ENCODE measurements at places on chromosomes 4 and X.

- no peak overlapping the region for H3K4me3 ChIP-seq
- no peak for DNase-seq
- H3K27me3 ChIP-seq: no peaks in the 10 kb centered on the region
- no peak overlapping the region for H3K27ac ChIP-seq
- H3K4me1 ChIP-seq: peaks cover 17% of the 10 kb centered on the region
Observed at GRCh38 chrX:74510401-74510800, 89.1 kb downstream of the SLC16A2 start.

- DNase-seq: peak; percentile 33
- H3K4me3 ChIP-seq: peak overlapping the region; percentile 93
- peaks cover 4% of the 10 kb centered on the region for H3K36me3 ChIP-seq
Observed at GRCh38 chr4:8439914-8440491, 520 bp downstream of the ACOX3 start.

- no peak overlapping the region for H3K4me3 ChIP-seq
- DNase-seq: no peak
- peaks cover 4% of the 10 kb centered on the region for H3K4me1 ChIP-seq
- no peaks in the 10 kb centered on the region for H3K27me3 ChIP-seq
- H3K27ac ChIP-seq: no peak overlapping the region
Observed at GRCh38 chr4:142353149-142353738, 492.9 kb downstream of the INPP4B start.

DNA sequence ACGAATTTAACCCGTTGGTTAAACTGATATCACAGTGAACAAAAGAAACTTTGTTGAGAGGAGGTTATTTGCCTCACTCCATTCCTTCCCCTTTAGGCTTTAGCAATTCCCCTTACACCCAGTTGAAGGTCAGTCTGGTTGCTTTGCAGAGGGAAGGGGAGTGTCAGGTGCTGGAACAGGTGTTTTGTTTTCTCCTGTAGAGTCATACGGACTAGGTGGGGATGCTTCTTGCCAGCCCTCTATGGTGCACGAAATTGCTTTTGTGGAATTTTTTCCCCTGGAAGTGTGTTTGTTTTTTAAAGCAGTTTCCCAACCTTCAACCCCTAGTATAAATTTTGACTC lies 33.1 kb downstream of the DLG3 start:
- no peak overlapping the region for H3K4me3 ChIP-seq
- H3K36me3 ChIP-seq: no peaks in the 10 kb centered on the region
- H3K4me1 ChIP-seq: peaks cover 12% of the 10 kb centered on the region
- H3K27me3 ChIP-seq: peaks cover 4% of the 10 kb centered on the region

DNA sequence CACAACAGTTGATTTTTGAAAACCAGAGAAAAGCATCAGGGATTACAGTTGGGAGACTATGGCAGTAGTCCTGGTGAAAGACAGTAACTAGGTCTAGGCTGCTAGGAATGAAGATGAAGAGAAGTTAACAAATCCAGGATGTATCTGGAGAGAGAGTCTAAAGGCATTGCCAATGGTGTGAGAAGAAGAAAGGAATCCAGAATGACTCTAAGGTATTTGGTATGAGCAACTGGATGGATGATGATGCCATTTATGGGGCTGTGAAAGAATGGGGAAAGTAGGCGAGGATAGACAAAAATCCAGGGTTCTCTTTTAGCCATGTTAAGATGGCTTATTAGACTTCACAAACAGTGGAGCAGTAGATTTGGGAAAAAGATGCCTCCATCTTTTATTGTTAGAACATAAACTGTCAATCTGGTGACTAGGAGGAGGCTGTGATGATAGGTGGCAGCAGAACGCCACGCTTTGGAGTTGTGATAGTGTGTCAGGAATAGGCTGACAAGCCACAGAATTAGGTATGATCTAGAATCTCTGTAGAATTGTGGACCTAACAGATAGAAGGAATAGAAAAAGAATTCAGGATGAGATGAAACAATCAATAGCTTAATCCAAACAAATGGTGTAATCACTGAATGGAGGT lies 27.3 kb upstream of the JADE1 start:
- no peak overlapping the region for H3K4me3 ChIP-seq
- peaks cover 9% of the 10 kb centered on the region for H3K27me3 ChIP-seq
- H3K4me1 ChIP-seq: no peaks in the 10 kb centered on the region
- DNase-seq: no peak

DNA sequence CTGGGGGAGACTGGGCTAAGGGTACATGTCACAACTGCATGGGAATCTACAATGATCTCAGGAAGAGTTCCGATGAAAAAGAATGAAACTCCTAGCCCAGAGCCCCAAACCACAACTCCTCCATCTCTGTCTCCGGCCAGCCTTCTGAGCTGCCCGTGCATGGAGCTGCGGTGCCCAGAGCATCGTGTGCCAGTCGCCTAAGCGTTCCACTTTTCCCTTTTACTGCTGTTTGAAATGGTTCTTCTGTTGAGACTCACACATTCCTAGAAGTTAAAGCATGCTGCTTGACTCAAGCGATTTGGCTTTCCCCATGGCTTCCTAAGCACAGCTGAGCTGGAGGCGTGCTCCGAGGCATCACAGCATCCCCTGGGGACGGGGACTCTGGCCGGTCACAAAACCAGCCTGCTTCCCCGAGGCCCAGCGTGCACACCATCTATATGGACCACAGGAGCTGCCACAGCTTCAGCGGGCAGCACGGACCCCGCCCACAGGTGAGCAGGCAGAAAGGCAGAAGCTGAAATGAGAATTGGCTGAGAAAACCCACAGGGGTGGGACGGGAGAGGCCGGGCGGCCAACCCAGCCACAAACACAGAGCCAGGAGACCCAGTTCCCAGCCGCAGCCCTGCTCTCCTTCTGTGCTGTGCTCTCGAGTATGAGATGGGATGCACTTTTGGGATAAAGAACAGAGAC lies 5.0 kb downstream of the CCNQ start:
- DNase-seq: no peak
- no peak overlapping the region for H3K4me3 ChIP-seq
- H3K36me3 ChIP-seq: peaks cover 10% of the 10 kb centered on the region
- H3K4me1 ChIP-seq: peaks cover 26% of the 10 kb centered on the region
- H3K27me3 ChIP-seq: no peaks in the 10 kb centered on the region

DNA sequence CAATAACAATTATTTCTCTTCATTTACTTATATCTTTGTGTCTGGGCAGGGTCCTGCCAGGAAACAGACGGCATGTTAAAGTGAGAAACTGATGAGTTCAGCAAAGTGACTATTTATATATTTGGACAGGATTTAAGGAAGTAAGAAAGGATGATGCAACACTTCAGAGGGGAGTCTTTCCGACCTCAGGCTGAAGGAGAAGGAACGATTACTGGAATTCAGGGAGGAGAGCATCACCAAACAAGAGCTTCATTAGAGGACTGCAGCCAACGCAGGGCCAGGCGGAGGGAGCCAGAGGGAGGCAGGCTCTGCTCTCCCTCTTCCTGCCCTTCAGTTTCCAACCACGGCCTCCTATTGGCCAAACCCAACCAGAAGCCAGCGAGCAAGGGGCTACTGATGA lies 1.5 kb upstream of the TLR7 start:
- H3K27ac ChIP-seq: no peak overlapping the region
- peaks cover 26% of the 10 kb centered on the region for H3K4me1 ChIP-seq
- H3K4me3 ChIP-seq: no peak overlapping the region
- no peak for DNase-seq

- H3K27me3 ChIP-seq: no peaks in the 10 kb centered on the region
- DNase-seq: no peak
- H3K4me1 ChIP-seq: peaks cover 27% of the 10 kb centered on the region
- H3K4me3 ChIP-seq: no peak overlapping the region
Observed at GRCh38 chr4:153148791-153149190, 55.5 kb upstream of the TRIM2 start.

DNA sequence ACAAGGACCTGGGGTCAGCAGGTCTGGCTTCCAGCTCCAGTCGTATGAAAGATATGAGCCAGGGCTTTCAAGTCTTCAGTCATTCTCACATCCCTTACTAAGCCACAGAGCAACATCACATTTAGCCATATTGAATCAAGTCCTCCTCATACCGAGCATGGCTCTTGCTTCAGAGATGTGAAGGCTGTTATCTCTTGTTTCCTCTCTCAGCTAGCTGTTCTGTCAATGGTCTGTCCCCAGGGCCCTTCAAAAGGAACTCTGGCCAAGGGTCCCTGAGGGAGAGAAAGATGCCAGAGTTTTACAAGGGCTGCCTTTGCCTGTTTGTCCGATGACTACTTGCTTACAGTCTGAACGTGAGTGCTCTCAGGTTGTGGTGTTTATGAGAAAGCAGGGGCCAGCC lies 30.5 kb downstream of the DOCK11 start:
- peak overlapping the region; percentile 95 for H3K27ac ChIP-seq
- DNase-seq: no peak
- peaks cover 12% of the 10 kb centered on the region for H3K36me3 ChIP-seq
- peak overlapping the region; percentile 39 for H3K4me3 ChIP-seq
- peaks cover 59% of the 10 kb centered on the region for H3K4me1 ChIP-seq
- no peaks in the 10 kb centered on the region for H3K27me3 ChIP-seq

DNA sequence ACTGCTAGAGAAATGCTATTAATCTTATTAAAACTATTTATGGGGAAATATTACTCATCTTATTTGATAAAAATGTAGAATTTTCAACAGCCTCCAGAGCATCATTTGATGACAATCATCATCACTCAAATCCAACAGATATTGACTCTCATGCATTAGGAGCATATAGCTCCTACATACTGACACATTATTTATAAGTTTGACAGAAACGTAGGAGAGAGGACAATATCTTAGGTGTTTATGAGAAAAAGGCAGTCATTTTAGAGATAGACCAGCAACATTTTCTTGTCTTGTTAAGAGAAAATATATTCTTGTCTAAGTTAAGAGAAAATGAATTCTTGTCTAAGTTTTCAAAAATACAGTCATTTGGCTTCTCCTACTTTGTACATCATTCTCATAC lies 2550.2 kb downstream of the PCDH7 start:
- H3K27ac ChIP-seq: no peak overlapping the region
- H3K4me1 ChIP-seq: no peaks in the 10 kb centered on the region
- H3K27me3 ChIP-seq: no peaks in the 10 kb centered on the region
- no peak for DNase-seq
- no peak overlapping the region for H3K4me3 ChIP-seq
- no peaks in the 10 kb centered on the region for H3K36me3 ChIP-seq

DNA sequence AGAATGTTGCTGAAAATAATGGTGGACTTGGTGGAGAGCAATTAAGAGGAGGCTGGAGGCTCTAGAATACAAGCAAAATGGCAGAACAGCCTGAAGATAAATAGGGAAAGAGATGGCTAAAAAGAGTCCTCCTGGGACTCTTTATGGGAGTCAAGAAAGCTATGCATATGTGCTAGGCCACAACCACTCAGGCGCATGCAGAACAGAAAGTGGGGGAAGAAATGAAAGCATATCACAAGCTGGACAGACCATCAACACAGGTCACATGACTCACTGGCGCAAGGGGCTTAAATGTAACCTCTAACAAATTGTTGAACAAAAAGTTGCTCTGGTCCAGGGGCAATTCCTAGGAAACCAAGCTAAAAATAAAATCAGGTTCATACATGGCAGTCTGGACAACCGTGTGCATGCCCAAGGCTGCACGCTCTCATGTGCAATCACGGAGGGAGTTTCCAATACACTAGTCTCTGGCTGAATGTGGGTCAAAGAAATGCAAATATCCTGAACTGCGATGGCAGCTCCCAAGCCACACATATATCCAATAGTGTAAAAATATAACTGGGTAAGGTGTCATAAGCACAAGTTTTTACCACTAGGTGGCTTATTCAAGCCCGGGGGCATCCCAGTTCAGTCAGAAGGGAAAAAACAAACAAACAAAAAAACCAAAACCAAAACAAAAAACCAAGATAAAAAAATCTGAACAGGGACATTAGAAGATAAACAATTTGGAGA lies 45.4 kb downstream of the ZNF711 start:
- H3K4me1 ChIP-seq: no peaks in the 10 kb centered on the region
- no peaks in the 10 kb centered on the region for H3K27me3 ChIP-seq
- no peak overlapping the region for H3K4me3 ChIP-seq
- no peak overlapping the region for H3K27ac ChIP-seq
- no peaks in the 10 kb centered on the region for H3K36me3 ChIP-seq

DNA sequence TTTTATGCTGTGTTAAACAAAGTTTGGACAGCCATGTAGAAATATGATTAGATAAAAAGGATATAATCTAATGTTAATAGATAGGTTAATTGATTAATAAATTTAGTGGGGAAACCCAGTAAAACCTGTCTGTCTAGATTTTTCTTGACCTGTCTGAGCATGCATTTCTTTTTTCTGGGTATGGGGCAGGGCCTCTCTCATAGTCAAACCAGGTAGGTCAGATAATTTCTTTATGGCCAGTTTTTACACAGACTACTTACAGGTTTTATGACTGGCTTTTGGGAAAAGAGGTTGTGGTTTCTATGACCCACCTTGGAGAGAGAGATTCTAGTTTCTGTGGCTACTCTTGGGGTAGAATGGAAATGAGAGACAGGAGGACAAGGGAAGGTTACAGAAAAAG lies 135.6 kb upstream of the EPHA5 start:
- H3K27ac ChIP-seq: no peak overlapping the region
- no peaks in the 10 kb centered on the region for H3K27me3 ChIP-seq
- H3K36me3 ChIP-seq: no peaks in the 10 kb centered on the region
- no peak overlapping the region for H3K4me3 ChIP-seq

- no peak overlapping the region for H3K27ac ChIP-seq
- no peak overlapping the region for H3K4me3 ChIP-seq
- no peaks in the 10 kb centered on the region for H3K4me1 ChIP-seq
- no peaks in the 10 kb centered on the region for H3K36me3 ChIP-seq
Observed at GRCh38 chr4:66991521-66991920, 553.8 kb downstream of the CENPC start.

GRCh38 chrX:47047989-47048388 lies 30.3 kb upstream of the RGN start:
- H3K27ac ChIP-seq: no peak overlapping the region
- peaks cover 24% of the 10 kb centered on the region for H3K36me3 ChIP-seq
- no peaks in the 10 kb centered on the region for H3K27me3 ChIP-seq
- H3K4me1 ChIP-seq: no peaks in the 10 kb centered on the region
- H3K4me3 ChIP-seq: no peak overlapping the region

DNA sequence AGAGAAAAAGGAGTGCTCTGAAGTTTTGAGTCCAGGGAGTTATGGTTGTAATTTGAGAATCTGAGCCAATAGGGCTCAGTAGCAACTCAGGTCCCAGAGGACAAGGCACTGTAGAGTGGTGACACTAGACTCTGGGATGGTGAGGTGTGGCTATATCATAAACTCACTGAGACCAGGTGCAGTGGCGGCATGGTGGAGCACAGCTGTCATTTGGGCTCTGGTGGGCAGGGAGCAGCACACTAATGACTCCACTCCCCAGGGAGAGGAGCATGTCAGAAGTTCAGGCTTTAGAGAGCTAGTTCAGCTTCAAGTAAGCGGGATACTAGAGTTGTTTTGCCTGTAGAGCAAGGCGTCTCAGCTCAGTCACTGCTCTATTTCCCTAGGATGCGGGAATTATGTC lies 165.4 kb upstream of the USP38 start:
- H3K4me3 ChIP-seq: no peak overlapping the region
- H3K27me3 ChIP-seq: peaks cover 8% of the 10 kb centered on the region
- no peaks in the 10 kb centered on the region for H3K4me1 ChIP-seq

All from stimulated activated naive B cell treated with anti-CD40 and anti-IgM and Interleukin-4, amounts not matched to agents 10 μg/mL and 1 μg/mL and 100 μg/mL, for 72 hours (primary cell).